Skeletal muscle cell (primary cell): ENCODE measurements at places on chromosomes 12 and 14.

GRCh38 chr14:45249856-45250575 lies 3.0 kb downstream of the MIS18BP1 start:
- peak; percentile 40 for DNase-seq

- no peak for DNase-seq
These were observed 739 bp upstream of the SPATA7 start for GRCh38 chr14:88384718-88385117.

GRCh38 chr14:81193924-81194633 lies 26.7 kb downstream of the GTF2A1 start:
- no peak for DNase-seq

DNA sequence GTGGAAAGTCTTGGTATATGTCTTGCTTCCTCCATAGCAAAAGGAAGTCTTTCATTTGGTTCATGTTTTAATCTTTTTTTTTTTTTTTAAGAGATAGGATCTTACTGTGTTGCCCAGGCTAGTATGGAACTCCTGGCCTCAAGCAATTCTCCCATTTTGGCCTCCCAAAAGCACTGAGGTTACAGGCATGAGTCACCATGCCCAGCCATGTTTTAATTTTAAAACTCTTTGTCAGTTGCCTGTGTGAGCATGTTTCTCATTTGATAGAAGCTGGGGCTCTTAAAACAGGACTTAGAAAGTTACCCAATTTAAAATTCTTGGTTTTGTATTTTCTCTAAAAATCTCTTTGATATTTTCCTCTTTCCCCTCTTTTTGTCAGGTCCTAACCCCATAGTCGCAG lies 45.0 kb upstream of the REP15 start:
- DNase-seq: no peak

DNA sequence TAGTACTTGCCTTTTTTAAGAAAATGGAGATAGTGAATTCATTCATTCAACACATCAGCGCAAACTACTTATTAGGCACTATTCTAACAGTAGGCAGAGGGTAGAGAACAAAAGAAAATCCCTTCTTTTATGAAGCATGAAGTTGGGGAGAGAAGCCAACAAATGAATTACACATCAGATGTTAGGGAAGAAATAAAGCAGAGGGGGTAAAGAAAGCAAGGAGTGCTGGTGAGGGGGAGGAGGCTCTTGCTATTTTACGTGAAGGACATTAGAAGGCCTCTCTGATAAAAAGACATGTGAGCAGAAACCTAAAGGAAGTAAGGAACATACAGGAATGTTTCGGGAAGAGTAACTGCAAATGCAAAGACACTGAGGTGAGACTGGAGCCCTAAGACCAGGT lies 22.2 kb downstream of the TFCP2 start:
- no peak for DNase-seq

GRCh38 chr12:88336076-88336739 lies 194.1 kb downstream of the TMTC3 start:
- DNase-seq: no peak

DNA sequence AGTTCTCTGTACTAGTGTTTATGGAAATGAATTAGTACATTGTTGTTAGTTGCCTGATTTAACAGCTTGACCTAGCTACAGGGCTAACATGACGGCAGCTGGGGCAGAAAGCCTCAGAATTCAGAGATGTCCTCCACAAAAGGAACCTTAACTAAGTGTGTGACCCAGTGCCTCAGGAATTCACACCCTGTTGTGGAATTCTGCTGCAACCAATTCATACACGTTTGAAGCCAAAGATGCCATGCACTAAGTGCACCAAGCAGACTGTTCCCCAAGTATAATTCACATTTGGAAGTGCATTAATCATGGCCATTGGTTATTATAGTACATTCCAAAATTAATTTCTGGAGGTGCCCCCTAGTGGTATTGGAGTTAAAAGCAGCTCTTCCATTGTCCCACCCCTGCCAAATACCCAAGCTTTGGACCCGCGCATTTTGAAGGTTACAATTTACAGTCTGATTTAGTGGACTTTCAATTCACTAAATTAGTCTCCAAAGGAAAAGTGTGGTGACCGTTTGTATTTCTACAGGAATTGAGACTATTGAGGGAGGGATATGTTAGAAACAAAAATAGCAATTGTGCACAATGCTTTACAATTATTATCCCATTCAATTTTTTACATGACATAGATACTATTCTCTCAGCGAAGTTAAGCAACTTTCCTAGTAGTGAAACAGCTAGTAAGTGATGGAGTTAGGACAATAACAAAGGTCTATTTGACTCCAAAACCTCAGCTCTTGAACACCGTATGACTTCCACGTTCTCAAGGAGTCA lies 85.9 kb downstream of the PAX9 start:
- DNase-seq: no peak

GRCh38 chr14:64394423-64394822 lies 6.3 kb downstream of the MTHFD1 start:
- DNase-seq: no peak

DNA sequence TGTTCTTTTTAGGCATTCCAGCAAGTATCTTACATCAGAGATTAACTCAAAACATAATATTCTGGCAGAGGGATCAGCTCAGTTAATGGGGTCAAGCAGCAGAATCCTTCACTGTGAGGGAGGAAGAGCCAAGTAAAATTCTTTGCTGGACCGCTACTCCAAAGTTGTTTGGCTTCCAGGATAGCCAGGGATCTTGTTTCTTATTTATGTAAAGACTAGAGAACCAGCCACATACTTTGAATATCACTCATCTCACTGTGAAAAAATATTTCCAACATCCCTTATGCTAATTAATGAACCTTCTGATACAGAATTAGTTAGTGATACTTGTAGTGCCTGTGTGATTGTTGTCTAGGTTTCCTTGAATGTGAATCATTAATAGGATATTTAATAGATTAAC lies 94.2 kb downstream of the PLEKHA5 start:
- peak; percentile 65 for DNase-seq

- no peak for DNase-seq
These were observed 247.6 kb downstream of the CHST11 start for GRCh38 chr12:104704224-104704779.

- no peak for DNase-seq
These were observed 8.6 kb upstream of the TMEM119 start for GRCh38 chr12:108606492-108606891.

DNA sequence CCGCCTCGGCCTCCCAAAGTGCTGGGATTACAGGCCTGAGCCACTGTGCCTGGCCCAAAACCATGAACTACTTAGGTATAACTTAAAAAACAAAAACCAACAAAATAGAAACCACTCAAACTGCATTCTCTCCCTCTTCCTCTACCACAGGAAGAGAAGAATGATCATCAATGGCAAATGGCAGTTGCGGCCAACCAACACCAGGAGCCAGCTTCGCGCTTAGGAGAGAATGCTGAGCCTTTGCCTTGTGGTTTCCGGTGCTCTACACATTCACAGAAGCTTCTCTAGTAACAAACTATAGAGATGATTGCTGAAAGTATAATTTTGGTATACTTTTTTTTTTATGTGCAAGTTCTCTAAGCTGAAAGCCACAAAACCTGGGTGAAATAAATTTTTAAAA lies 17.1 kb downstream of the CATSPERB start:
- no peak for DNase-seq

DNA sequence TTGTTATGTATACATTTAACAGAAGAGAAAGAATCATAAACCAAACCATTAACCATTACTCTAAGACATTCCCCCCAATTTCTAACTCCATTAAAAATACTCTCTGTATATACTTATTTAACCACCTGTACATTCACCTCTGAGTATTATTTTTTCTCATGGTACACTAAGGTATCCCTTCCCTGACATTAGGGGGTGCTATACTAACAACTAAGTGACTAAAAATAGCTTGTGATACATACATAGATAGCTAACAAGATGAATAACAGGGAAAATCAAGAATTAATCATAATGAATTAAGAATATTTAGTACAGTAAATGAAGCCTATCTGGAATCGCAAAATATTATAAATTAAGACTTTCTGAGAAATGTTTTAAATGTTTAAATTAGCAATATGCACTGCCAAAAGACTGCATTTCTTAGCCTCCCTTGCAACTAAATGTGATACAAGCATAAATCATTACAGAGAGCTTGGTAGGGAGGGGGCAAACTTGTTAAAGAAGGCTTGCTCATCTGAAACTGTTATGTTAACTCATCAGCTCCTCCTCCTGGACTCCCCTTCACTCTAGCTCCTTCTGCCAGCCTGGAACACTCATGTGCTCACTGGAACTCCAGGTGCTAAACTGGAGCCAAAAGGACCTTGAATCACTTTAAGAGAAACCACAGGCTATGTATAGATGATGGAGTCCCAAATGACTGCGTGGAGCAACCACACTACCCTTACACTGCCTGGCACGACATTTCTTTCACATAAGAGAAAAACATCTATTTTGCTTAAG lies 14.9 kb downstream of the C2CD5 start:
- no peak for DNase-seq

GRCh38 chr12:122022393-122023338 lies 982 bp downstream of the BCL7A start:
- no peak for DNase-seq

GRCh38 chr12:45697371-45697770 lies 32.1 kb upstream of the ARID2 start:
- DNase-seq: no peak

DNA sequence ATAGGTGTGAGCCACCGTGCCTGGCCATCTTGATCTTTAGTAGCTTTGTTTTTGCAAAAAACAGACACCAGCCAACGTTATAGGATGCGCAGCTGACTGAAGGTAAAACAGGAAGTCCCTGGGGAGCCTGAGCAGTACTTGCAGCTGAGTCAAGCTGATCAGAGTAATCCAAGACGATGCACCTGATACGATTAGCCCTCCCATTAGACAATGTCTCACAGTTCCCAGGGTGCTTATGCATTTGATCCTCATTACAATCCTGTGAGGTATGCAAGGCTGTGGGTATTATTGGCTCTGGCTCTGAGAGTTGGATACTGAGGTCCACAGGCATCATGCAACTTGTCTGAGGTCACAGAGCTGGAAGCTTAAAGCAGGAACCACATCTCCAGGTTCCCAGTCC lies 8.1 kb downstream of the KRT18 start:
- DNase-seq: no peak

DNA sequence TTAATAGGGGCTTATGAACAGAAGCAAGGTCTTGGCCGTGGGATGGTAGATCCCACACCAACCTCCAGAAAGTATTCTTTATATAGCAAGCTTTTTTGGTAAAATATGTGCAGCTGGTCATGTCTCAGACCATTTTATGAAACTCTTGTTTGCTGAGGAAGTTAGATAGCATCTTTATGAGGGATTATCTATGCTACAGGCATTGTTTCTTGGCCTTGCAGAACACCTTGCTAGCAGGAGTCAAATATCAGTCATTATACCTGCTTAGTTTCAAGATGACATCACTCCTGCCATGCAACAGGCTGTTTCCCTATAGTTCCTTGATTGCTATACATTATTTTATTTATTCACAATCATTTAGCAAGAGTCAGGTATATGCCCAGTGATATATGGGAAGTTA lies 84.8 kb upstream of the LRFN5 start:
- no peak for DNase-seq

DNA sequence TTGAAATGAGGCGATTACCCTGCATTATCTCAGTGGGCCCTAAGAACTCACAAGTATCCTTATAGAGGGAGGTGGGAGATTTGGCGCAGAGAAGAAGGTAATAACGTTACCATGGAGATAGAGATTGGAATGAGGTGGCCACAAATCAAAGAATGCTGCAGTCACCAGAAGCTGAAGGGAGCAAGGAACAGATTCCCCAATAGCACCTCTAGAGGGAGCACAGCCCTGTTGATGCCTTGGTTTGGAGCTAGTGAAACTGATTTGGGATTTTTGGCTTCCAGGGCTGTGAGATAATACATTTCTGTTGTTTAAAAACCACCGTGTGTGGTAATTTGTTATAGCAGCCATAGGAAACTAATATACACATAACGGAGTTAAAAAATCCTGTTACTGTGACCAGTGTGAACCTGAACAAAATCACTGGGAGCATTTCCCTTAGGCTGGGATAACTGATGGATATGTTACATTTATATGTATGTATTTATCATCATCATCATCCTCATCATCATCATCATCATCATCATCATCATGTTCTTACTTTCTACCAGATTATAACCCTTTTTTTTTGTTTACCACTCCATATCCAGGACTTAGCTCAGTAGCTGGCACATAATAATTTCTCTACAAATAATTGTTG lies 100.3 kb downstream of the LIN7A start:
- peak; percentile 32 for DNase-seq

- no peak for DNase-seq
These were observed 73.4 kb upstream of the ANO4 start for GRCh38 chr12:100721169-100721568.

- no peak for DNase-seq
These were observed 272.6 kb downstream of the FOXG1 start for GRCh38 chr14:29039171-29039570.

DNA sequence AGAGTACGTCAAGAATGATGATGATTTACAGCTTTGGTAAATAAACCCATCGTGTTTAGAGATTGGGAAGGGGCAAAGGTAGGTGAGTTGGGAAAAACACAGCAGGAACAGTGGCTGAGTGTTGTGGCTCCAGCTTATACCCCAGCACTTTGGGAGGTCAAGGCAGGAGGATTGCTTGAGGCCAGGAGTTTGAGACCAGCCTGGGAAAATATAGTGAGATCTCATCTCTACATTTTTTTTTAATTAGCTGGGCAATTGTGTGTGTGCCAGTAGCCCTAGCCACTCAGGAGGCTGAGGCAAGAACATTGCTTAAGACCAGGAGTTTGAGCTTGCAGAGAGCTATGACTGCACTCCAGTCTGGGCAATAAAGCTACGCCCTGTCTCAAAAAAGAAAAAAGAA lies 77.1 kb downstream of the RASSF9 start:
- DNase-seq: no peak

- no peak for DNase-seq
These were observed 7.7 kb downstream of the UBC start for GRCh38 chr12:124906606-124907261.

GRCh38 chr12:122067966-122068365 lies 10.6 kb upstream of the MLXIP start:
- peak; percentile 58 for DNase-seq

GRCh38 chr12:90174198-90174510 lies 465.5 kb upstream of the ATP2B1 start:
- DNase-seq: no peak

DNA sequence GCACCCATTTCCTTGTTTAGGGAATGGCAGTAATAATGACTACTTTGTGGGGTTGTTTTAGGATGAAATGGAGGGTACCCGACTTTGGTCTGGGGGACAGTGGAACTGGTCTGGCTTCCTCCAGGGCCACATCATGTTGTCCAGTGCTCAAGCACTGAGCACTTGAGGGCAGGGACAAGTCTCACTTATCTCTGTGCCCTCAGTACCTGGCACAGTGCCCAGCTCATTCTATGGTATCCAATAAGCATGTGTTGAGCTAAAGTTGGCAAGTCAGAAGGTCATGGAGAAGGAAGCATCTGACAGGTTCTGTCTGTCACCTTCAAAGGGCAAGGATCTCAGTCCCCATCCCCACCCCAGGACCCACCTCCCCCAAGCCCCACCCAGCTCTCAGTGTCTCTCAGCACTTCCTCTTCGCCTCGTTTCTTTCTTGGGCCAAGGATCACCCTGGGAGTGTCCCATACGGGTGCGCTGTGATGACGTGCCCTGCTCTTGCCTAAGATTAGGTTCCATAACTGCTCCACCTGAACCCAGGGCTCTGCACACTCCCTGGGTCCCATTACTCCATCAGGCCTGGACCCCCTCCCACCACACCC lies 24.3 kb upstream of the TMEM106C start:
- DNase-seq: no peak

GRCh38 chr12:116547955-116548501 lies 11.2 kb upstream of the MAP1LC3B2 start:
- peak; percentile 40 for DNase-seq
